Stimulated activated naive CD4-positive, alpha-beta T cell treated with Interleukin-2 at 50 U/mL for 16 hours (primary cell): ENCODE measurements at places on chromosomes 5 and 9.

GRCh38 chr5:169914766-169915165 is 65.5 kb downstream of the INSYN2B start:
- DNase-seq: no peak

DNA sequence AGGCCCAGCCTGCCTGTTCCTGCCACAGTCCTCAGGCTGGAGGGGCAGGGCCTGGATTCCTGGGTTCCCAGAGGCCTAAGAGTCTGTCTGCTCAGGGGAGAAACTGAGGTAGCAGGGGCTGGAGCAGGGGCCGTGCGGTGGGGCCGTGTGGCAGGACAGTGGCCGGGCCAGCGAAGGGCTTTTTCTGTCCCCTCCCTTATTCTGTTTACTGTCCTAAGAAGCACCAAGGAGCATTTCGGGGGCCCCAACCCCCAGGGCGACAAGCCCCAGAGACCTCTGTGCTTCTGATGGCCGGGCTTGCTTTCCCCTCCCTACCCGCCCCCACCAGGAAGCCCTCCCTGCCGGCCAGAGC is 6.8 kb upstream of the ASB6 start:
- DNase-seq: no peak

- no peak for DNase-seq
These were observed 154.0 kb downstream of the RGS3 start for GRCh38 chr9:113617550-113617949.

DNA sequence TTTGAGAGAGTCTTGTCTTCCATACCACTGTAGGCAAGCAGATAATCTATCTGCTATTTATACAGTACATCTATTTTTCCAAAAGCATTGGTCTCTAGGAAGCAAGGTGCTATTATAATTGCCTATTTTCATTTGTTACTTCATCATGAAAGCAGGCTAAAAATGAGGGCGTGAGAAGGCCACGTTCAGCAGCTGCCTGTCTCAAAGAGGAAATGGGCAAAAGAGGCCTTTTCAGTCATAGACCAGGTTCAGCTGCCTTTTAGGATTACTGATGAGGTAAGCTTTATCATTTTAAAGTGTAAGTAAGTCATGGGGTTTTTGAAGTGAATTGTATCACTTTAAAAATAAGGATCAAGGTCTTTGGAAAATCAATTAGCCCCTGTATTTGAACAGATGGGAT is 1091.1 kb upstream of the DMAC1 start:
- no peak for DNase-seq

GRCh38 chr9:93092251-93092991 is 3.6 kb upstream of the CARD19 start:
- no peak for DNase-seq

- DNase-seq: no peak
These were observed 223.5 kb upstream of the DAB2 start for GRCh38 chr5:39648085-39648847.

DNA sequence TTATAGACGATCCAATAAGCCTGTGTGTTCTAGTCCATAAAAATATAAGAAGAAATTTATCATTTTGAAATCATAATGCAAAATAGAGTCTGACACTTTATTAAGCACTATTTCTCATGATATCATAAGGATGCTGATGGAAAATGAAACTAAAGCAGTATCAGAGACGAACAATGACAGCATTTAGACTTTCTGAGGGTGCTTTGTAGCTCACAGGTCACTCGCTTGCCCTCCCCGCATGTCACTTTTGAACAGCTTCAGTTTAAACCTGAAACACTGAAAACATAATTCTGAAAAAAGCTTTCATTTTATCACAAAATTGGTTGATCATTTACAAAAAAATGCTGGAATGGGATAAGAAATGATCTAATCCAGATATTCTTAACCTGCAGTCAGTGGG is 247.1 kb downstream of the EBF1 start:
- DNase-seq: no peak

- no peak for DNase-seq
These were observed 47.5 kb upstream of the KIAA1958 start for GRCh38 chr9:112439171-112439570.

DNA sequence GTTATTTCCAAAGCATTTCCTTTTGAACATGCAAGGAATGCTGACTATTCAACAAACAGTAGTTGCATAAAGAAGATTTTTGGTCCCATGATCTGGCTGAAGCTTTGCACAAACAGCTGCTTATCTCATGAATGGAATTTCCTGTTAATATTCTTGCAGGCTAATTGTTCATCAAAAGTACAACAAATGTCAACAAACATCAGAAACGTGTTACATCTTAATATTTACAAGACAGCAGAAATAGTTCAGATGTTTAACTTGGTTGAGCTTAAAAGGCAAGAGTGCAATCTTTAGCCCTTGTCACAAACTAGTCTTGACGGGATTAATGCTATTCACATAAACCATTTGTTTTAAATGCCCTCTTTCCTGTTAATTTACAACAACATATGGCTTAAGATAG is 47.9 kb upstream of the BASP1 start:
- no peak for DNase-seq

DNA sequence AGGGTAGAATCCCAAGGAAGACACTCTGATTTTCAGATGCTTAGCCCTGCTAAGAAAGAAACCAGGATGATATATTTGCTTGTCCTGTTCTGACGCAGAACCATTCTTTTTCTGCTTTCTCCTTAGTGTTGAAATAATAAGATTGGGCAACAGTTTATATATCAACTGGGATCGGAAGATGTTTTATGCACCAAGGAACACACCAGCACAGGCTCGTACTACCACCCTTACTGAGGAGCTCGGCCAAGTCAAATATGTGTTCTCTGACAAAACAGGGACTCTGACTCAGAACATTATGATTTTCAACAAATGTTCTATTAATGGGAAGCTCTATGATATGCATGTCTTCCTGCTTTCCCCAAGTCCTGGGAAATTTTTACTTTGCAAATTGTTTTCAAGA is 19.0 kb upstream of the RUSC2 start:
- DNase-seq: no peak

DNA sequence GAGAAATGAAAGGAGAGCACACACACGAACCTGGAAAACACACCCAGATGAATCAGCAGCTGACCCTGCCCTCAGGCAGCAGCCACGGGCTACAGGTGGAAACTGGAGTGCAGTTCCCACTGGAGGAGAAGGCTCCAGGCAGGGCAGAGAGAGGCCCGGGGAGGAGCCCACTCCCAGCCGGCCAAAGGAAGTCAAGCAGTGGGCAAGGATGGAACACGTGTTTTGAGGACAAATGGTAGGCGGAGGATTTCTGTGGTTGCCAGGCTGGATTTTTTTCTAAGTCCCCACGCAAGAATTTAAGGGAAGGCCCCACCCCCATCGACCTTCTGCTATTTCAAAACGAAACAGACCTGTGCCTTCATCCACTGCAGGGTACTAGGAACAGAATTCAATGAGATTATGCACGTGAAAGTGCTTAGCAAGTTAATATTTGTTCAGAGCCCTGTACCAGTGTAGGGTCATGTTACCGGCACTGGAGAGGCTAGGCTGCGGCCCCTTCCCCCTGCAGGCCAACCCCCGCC is 6.8 kb downstream of the EPB41L4B start:
- DNase-seq: no peak

GRCh38 chr5:31585895-31586270 is 53.0 kb upstream of the PDZD2 start:
- no peak for DNase-seq

- DNase-seq: no peak
These were observed 26.6 kb downstream of the MRPL22 start for GRCh38 chr5:154967421-154968024.

GRCh38 chr9:19473605-19474004 is 64.8 kb downstream of the ACER2 start:
- no peak for DNase-seq

GRCh38 chr5:75324791-75325190 is 12.2 kb upstream of the HMGCR start:
- no peak for DNase-seq

- DNase-seq: no peak
These were observed 26.9 kb downstream of the PRLR start for GRCh38 chr5:35203403-35203802.

- DNase-seq: no peak
These were observed 308.5 kb downstream of the ADGRV1 start for GRCh38 chr5:90866915-90867731.

DNA sequence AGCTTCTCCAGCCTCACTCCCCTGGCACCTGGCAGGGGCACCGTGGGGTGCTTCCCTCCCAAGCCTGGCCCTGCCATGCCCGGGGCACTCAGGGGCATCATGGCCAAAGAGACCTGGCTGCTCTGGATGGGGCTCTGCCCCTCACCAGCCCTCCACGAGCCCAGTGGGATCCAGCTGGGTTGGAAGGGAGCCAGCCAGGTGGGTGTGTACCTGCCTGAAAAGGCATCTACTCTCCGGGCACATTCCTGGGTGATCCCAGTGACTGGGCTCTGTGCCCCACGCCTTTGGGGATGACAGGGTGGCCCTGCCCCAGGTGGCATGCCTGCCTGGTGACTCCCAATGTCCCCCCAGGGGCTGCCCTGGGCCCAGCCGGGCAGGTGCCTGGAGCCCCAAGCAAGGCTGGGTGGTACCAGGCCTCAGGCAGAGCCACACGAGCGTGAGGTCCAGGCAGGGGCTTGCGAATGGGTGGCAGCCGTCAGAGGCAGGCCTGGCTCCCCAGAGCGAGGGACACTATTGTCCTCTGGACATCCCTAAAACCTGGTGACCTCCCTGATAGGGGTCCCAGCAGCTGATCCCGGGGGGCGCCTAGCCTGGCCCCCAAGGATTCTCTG is 777 bp downstream of the GPSM1 start:
- no peak for DNase-seq

DNA sequence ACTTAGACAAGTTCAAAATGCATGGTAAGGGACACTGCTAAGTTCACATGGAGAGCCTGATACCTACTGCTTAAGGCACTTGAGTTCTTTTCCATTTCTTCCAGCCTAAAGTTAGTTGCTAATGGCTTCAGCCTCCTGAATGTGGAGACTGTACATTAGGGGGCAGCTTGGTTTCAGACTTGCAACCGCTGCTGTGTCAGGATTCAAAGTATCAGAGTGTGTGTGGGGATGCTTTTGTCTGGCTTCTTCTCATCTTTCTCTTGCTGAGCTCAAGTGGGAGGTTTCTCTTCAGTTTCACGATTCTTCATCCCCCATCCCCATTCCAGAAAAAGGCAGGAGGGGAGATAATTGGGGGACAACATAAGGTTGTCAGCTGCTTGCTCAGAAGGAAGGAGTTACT is 49.4 kb downstream of the ATP10B start:
- no peak for DNase-seq

DNA sequence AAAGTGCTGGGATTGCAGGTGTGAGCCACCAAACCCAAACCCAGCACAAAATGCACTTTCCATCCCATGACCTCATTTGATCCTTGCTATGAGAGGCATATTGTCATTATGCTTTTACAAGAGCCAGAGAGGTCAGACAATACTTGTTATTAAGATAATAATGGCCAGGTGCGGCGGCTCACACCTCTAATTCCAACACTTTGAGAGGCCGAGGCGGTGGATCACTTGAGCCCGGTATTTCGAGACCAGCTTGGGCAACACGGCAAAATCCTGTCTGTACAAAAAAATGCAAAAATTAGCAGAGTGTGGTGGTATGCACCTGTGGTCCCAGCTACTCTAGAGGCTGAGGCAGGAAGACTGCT is 55.9 kb upstream of the IL17B start:
- DNase-seq: no peak

- DNase-seq: no peak
These were observed 26.6 kb downstream of the OTULINL start for GRCh38 chr5:14608169-14608568.

DNA sequence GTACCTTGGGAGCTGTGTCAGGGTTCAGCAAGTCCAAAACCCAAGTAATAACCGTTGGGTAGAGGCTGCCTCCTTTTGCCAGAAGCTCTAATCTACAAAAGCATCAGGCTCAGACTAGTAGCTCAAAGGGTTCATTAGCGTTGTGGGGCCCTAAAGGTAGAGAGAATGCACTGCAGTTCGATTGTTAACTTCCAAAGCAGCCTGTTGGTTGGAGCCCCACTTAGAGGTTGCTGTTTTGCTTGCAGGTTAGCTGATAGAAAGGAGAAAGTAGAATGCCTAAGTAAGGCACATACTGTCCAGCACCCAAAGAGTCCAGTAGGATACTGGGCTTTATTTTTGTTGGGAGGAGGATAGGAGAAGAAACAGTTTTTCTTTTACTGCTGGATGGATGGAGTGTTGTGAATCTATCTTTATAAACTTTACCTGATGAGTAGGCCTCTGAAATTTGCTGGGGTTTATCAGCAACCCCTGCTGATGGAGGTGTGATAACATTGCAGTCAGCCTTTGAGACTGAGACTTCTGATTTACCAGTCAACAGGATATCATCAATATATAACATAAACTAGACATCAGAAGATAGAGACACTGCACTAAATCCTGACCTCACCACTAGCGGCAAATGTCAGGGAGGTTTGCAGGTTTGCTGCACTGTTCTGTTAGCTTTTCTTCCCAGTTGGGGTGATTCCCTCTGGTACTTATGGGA is 34.8 kb downstream of the ZNF131 start:
- DNase-seq: no peak

GRCh38 chr5:17289681-17290539 is 72.5 kb downstream of the BASP1 start:
- DNase-seq: no peak

- DNase-seq: no peak
These were observed at the start of gene PCDHGC5 for GRCh38 chr5:141488591-141489561. Gene PCDHGC5, plus strand, starts transcription at chr5:141489081. Its CDS starts 160 bp downstream, at chr5:141489241.

DNA sequence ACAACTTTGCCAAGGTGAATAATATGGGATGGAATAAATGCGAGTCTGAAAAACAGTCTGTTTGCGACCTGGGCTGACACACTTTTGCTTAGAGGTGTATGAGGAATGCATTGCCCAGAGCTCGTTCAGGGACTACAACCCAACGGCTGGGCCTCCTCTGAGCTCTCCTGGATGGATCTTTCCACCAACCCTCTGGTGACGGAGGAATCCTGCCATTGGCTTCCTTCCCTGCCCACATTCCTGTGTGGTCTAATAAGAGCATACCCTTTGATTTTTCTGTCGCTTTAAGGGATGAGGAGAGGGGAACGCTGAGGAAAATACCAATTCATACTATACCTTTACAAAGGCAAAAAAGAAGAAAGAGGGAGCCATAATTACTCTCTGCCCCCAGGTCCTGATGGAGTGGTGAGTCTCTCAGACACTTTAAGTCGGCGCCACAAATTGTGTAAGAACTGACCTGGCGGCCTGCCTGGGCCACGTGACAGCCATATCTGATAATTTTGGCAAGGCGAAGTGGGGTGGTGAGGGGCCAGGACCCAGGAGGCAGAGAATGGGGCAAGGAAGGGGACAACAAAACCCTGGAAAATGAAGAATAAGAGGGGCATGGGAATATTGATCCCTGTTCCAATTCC is 265.2 kb upstream of the MSX2 start:
- DNase-seq: no peak

- no peak for DNase-seq
These were observed 144.9 kb downstream of the ARHGAP26 start for GRCh38 chr5:142915038-142915437.
